ENCODE measurements at places on chromosomes 5 and 9.

DNA sequence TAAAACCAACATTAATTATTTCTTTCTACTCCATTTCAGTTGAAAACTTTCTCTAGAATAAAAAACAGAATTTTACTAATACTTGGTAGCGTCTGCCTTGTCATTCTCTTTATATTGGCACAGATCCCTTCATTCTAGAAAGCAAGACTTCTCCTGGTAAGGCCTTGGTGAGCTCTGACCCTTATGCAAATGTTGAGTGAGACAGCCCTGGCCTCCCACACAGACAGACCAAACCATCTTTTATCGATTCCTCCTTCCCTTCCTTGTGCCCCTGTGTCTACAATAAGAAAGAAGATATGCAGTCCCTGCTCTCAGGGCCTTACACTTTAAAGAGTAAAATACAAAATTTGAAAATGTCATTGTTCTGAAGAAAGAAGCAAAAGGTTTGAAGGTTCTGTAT is 262.2 kb downstream of the EFNA5 start:
- no peak for DNase-seq

DNA sequence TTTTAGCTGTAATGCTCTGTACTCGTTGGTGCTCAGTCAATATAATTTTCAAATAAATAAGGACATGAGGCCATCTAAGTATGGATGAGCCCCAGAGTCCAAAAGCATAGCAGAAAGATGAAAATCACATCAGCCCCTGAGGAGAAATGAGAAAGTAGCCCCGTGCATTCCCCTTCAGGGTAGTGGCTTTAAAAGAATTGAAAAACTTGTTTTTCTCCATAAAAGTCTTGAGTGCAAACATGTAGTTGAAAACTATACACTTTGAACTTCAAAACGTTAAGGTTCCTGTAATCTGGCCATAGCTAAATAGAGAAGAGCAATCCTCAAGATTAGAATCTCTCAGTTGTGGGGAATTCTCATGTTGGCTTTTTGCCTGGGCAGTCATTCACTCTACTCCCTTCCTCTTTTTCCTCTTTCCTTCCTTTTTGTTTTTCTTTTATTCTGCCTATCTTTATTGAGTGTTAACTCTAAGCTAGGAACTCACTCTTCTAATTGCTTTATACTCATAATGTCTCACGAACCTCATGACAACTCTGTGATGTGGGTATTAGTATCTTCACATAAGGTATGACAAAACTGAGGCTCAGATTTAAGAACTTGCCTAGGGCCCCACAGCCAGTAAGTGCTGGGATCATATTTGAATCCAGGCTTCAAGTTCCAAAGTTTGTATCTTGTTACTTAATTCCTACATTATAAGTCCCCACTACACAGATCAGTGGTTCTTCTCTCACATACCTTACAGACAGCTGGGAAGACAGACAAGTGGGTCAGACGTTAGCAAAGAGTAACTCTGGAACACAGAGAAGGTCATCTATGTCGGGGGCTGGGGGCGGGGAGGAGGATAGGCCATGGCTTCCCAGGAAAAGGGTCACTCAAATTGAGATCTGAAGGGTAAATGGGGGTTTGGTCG is 46.4 kb upstream of the ABCA1 start:
- no peak for DNase-seq

GRCh38 chr5:157947156-157947555 is 88.2 kb upstream of the CLINT1 start:
- DNase-seq = no peak

DNA sequence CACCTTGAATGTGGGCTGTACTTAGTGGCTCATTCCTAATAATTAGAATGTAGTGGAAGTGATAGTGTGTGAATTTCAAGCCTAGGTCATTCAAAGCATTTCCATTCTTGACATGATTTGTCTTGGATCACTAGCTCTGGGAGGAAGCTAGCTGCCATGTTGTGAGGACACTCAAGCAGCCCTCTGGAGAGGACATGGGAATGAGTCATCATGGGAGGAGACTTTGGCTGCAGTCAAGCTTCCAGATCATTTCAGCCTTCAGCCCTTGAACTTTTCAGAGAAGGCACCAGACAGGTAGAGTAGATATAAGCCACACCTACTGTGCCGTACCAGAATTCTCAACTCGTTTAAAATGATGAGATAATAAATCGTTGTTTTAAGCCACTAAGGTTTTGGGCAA is 506.9 kb downstream of the ZNF608 start:
- no peak for DNase-seq

DNA sequence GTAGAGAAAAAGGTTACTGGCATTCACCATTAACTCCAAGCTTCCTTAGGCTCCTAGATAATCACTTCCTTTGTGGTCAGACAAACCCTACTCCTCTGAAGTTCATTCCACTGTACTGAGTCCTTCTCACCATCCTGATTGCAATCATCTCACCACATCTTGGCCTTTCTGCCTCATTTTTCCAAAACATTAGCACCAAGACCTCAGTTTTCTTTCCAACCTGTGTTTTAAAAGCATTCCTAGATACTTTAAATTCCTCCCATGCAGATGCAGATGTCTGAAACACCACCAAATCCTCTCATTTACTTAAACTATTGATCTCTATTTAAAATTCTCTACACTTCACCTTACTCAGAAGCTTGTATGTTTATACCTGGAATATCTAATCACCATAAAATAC is 961.3 kb upstream of the CTNND2 start:
- DNase-seq = no peak

- DNase-seq = no peak
Measured at GRCh38 chr5:133370036-133370831, 242.1 kb downstream of the FSTL4 start.

GRCh38 chr5:122311961-122312590 is at the start of gene SNCAIP:
Gene SNCAIP (plus strand): TSS chr5:122312237. CDS start chr5:122391135, 78,898 bp downstream.
- DNase-seq = peak; percentile 60

GRCh38 chr5:97364731-97365130 is 181.7 kb upstream of the RIOK2 start:
- DNase-seq = no peak

- DNase-seq = no peak
Measured at GRCh38 chr5:60492958-60493357, 207.0 kb downstream of the DEPDC1B start.

GRCh38 chr9:20406344-20406743 is 216.0 kb downstream of the MLLT3 start:
- no peak for DNase-seq

DNA sequence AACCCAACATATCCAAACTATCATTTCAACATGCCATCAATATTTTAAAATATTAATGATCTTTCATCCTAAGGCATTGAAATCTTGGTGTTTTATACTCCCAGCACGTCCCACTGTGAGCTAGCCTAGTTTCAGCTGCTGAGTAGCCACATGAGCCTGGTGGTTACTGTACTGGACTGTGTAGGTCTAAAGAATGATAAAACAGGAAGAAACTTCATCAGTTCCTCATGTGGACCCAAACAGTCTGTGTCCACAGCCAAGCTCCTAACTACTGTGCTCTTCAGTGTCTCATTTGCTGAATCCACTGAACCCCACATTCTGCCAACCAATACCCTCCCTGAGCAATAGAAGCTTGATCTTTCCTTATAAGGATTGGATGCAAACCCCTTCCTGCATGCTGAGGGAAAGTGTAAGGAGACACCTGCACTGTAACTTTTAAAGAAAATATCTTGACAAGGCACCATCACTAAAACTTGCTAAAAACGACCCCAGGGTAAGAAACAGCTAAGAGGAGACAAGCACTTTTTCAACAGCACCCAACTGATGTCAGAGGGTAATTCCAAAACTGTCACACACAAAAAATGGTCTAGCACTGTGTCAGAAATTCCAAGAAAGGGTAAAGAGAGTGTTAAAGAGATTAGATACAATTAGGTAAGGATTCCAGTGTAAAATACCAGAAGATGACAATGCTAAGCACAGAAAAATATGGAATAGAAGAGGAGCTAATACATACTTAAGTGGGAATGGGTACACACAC is 126.9 kb downstream of the SPOCK1 start:
- DNase-seq = no peak

- peak; percentile 79 for DNase-seq
Measured at GRCh38 chr9:137055385-137056364, 1.8 kb upstream of the ENTPD2 start.

GRCh38 chr9:117250610-117251215 is 164.1 kb downstream of the ASTN2 start:
- no peak for DNase-seq

DNA sequence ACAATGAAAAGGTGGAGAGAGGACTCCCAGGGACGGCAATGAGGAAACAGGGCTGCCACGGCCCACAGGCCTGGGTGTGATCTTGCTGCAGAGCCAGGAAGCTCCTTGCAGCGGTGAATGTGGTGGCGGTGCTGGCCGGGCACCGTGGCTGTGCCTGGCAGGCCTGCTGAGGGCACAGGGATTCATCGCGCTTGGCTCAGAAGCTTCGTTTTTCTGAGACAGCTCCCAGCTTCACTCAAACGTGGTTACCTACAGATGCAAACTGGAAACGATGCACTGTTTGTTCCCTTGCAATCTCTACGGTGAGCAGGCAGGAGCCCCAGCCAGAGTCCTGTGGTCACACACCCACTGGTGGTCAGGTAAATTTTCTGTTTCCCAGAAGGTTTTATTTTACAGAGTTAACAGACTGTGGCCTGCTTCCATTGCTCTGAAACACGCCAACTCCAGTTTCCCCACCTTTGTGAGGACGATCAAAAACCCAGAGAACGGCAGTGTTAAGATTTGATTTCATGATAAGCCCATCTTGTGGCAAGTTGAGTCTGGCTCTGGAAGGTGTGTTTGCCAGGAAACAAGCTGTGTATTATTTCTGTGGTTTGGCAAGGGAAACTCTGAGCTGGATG is 183.9 kb downstream of the AUH start:
- no peak for DNase-seq

GRCh38 chr5:177195307-177195952 is 61.9 kb downstream of the NSD1 start:
- no peak for DNase-seq

GRCh38 chr9:84501587-84501986 is 161.0 kb upstream of the SLC28A3 start:
- no peak for DNase-seq

GRCh38 chr5:1090538-1090937 is 21.3 kb downstream of the SLC12A7 start:
- no peak for DNase-seq

- no peak for DNase-seq
Measured at GRCh38 chr5:155049569-155050383, 36.2 kb downstream of the KIF4B start.

GRCh38 chr5:56479126-56479525 is 246.0 kb upstream of the ANKRD55 start:
- no peak for DNase-seq

- no peak for DNase-seq
Measured at GRCh38 chr5:141590127-141590526, 28.7 kb downstream of the DIAPH1 start.

GRCh38 chr9:21454149-21454548 is 13.9 kb downstream of the IFNA1 start:
- DNase-seq = no peak

GRCh38 chr5:169762338-169763095 is 125.4 kb downstream of the DOCK2 start:
- no peak for DNase-seq

DNA sequence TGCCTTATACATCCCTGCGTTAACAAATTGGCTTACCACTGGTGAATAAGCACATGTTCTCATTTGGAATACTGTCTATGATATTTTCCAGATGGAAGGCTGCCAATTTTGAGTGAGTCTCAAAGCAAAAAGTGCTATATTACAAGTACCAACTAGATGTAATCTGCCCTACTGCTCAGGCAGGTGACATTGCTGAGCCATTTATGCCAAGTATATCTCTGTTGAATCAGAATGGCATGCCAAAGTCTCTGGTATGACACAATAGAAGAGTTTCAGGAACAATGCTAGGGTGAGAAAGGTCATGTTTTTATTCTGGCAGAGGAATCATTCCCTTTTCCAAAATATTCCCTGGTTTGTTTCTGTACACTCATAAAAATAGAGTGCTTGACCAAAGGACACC is 356.5 kb downstream of the CDH9 start:
- peak; percentile 68 for DNase-seq

GRCh38 chr5:133753856-133754255 is 141.5 kb upstream of the FSTL4 start:
- no peak for DNase-seq

DNA sequence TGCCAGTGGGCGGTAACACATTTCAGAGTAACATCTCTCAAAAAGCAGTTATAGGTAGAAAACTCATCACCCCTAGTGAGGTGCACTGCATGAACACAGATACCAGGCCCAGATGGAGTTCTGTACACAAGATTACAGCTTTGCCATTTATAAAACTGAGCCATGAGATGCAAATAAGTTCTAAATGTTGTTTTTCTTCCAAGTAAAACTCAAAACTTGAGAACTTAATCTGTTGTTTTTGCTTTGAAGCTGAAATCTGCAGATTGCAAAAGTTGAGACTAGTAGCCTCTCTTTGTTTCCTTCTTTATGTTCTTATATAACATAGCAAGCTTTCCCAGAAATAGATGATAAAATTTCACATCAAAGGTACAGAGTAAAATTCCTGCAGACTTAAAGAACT is 434.1 kb downstream of the PLK2 start:
- DNase-seq = no peak

GRCh38 chr9:82128011-82128696 is 139.6 kb downstream of the SPATA31D1 start:
- no peak for DNase-seq

GRCh38 chr5:35904443-35905132 is 33.8 kb downstream of the CAPSL start:
- DNase-seq = no peak
